ENCODE measurements at places on chromosomes 11 and 22.

GRCh38 chr11:11217929-11218628 is 135.0 kb downstream of the CSNK2A3 start:
- no peak for DNase-seq

- no peak for DNase-seq
These were observed 78.9 kb upstream of the POU2AF2 start for GRCh38 chr11:111166598-111166997.

- no peak for DNase-seq
These were observed 92.5 kb downstream of the WNT7B start for GRCh38 chr22:45884201-45885062.

- no peak for DNase-seq
These were observed 39.9 kb upstream of the GGTLC2 start for GRCh38 chr22:22604326-22605073.

DNA sequence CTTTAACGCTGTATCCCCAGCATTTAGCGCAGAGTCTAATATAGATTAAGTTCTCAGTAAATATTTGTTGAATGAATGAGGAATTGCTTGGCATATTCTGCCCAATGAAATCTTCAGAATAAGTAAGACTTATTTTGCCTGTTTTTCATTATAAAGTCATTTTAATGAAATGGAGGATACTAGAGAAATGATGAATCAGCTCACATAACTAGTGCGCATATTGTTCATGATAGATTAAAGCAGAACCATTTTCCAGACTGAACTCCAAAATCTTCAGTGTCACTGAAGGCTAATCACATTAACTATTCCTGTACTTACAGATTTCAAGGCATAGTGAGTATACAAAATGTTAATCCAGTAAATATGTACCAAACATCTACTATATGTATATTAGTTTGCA is 29.6 kb downstream of the ACER3 start:
- no peak for DNase-seq

DNA sequence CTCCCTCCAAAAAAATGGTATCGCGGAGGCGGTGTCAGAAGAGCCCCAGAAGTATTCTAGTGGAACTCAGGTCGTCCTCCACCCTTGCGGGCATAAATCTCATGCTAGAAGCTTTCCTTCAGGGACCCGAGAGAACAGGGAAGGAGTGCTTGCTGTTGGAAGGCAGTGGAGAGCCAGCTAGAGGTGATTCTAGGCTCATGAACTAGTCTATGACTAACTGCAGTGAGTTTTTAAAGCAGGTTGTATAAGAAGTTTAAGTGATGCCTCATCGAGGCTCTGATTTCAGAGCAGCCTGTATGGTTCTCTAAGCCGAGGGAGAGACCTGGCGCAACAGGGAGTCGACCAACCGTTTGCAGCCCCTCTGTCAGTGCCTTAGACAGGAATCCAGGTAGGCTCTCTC is 85.7 kb downstream of the TBC1D22A start:
- DNase-seq = no peak

Measured in activated CD8-positive, alpha-beta memory T cell treated with anti-CD3 and anti-CD28 coated beads, Interleukin-2, amount 50 U/mL, for 48 hours (primary cell).